ENCODE measurements at places on chromosomes 2 and 18.

- DNase-seq: no peak
Measured at GRCh38 chr2:177449159-177449558, 56.6 kb downstream of the AGPS start.

DNA sequence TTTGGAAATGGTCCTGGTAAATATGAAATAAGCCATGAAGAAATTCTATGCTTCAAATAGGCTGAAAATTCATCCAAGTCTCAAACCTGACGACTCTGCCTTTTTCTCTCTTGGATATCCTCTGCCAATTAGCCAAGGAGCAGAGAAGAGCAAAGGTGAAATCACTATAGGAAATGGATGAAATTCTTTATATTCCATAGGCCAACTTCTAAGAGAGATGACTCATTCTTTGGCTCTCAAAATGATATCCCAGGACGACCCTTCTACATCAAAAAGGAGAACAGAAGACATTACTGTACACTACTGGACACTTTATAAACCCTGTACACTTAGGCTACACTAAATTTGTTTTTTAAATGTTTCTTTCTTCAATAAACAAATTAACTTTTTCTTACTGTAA is 22.7 kb downstream of the PDE1A start:
- no peak for DNase-seq

GRCh38 chr18:46174342-46175041 is 70.3 kb downstream of the HAUS1 start:
- DNase-seq: no peak

- DNase-seq: no peak
Measured at GRCh38 chr2:117982376-117983033, 31.4 kb downstream of the CCDC93 start.

DNA sequence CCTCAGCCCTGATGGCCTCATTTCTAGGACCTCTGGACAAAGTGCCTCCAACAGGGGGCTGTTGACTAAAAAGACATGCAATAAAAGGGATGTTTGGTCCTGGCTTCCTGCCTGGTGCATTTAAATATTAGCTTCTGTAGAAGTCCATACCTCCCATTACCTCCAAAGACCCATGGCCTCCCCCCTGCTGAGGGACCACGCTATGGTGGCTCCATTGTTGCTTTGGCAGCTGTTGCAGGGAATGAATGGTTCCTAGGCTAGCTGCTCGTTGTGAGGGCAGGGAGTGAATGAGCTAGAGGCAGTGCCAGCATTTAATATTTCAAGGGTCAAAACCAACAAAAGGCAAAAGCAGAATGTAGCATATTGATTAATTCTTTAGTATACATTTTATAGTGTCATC is 285.9 kb downstream of the SLC8A1 start:
- peak; percentile 4 for DNase-seq

DNA sequence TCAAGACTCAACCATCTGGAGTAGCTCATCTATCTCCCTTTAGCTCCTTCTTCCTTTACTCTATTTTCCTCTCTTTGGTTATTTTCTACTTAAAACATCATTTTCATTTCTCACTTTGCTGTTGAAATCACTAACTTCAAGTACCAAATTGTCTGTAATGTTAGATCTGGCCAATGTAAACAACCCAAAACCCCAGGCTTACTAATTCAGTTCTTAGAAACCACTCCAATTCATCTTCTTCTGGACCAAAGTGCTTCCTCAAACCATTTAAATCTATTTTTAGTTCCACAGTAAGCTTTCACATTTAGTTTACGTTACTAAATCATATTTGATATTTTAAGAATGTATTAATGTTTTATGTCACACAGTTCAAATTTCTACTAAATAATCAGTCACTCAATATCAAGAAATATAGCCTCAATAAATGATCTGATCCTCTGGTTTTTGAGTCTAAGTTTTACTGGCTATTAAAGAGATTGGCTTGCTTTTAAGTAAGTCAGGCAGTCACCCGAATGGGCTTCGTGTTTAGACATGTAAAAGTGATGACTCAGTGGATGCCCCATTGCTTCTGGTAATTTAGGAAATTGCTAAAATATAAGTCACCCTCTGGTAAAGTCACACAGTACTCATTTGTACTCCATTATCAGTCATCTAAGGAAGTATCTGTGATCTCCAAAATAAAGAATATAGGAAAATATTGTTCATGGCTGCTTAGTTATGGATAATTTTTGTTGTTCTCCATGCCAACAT is 527.2 kb upstream of the SOX11 start:
- no peak for DNase-seq

DNA sequence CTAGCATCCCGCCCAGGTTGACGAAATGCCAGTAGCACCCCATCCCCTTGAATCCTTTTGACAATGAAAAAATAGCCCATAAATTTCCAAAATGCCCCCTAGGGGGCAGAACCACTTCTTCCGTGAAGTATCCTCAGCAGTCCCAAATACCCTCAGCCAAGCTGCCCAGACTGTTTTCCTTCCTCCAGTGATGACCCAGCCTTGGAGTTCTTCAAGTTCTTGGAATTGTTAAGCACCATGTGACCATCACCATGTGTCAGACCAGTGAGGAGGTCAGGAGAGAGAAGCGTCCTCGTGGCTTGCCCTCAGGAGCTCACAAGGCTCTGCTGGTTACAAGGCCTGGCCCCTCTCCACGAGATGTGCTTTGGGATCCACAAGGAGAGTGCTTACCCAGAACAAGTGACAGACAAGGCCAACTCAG is 1.4 kb upstream of the SLC23A3 start:
- DNase-seq: no peak

DNA sequence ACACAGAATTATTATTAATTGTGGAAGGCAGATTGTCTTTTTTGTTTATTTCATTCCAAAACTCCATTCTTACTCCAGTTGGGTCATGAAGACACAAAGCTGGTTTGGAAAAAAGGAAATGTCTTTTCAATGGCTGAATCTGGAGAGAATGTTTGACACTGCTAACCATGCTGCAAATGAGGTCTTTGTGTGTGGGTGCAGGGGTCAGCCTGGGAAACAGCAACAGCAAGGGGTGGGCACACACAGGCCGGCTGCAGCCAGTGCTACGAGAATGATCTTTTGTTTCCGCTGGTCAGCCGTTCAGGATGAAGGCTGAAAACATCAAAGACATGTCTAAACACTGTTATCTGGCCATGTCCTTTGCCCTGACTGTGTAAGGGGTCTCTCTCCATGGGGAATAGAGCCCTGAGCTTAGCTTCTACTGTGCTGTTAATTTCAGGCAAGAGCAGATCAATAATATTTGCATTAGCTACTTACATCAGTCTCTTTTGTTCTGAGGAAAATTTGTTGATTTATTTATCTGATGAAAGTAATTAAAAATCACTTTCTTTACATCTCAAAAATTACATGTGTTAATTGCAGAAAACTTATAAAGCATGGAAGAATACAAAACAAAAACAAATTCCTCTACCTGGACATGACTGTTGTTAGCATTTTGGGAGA is 33.3 kb upstream of the E2F6 start:
- no peak for DNase-seq

DNA sequence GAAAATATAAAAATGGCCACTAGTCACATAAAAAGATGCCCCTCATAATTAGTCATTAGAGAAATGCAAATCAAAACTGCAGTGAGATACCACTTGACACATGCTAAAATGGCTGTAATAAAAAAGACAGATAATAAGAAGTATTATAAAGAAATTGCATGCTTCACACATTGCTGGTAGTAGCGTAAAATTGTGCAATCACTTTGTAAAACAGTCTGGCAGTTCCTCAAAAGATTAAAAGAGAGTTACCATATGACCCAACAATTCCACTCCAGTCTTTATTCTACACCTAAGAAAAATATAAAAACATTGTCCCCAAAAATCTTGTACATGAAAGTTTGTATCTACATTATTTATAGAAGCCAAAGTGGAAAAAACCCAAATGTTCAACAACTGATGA is 170.6 kb upstream of the FIGN start:
- DNase-seq: no peak

DNA sequence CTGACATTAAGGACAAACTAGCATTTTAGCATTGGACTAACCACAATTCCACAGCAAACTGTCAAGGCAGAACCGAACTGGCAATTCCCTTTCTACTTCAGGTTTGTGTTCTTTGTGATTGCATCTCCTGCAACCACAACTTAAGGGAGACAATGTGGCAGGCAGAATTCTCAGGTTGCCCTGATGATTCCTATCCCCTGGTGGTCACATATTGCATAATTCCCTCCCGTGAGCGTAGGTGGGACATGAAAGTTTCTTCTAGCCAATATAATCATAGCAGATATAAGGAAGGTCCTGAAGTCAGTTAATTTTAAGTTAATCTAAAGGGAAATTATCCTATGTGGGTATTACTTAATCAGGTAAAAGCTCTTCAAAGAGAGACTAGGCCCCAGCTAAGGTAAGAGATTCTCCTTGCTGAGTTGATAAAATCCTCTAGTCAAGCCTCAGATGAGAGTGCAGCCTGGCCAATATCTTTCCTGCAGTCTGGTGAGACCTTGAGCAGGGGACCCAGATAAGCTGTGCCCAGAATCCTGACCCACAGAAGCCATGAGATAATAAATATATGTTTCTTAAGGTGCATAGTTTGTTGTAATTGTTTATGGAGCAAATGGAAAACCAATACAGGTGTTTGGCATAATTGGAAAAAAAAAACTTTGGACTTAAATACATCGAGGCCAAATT is 45.9 kb upstream of the TNP1 start:
- DNase-seq: no peak

GRCh38 chr2:235703711-235704295 is 210.0 kb downstream of the AGAP1 start:
- no peak for DNase-seq

- no peak for DNase-seq
Measured at GRCh38 chr18:54774981-54775665, 53.2 kb upstream of the RAB27B start.

DNA sequence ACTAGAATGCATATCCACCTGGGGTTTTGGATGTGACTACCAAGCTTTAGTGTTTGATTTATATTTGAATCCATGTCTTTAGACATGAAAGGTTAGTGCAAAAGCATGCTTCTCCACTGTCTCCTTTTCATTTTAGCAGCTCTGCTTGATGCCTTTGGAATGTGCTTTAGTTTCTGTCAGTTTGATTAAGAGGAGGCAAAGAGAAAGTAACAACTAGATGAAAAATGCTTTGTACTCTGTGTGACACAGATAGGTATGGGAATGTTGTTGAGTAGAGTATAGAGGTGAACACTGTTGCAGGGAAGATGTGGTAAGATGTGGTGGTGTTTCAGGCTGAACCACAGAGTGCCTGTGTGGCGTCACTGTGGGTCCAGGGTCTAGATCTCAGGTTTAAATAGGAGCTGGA is 19.8 kb downstream of the PIK3C3 start:
- DNase-seq: no peak

DNA sequence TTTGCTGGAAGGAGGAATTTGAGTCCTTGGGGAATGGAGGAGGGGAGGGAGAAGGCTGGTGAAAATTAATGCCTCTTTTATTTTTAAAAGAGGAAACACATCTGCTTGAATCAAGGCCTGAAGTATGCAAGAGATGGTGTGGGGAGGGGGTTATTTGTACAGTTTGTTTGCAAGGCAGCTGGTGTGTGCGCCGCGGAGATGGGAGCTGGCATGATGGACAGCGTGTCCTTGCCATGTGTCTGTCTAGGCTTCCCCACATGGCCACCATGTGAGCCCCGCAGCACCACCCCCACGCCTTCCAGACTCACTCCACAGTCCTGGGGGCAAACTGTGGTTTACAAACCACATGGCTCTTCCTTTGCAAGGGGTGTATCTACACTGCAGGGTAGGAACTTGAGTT is 154.8 kb upstream of the APCDD1 start:
- DNase-seq: no peak

- DNase-seq: no peak
Measured at GRCh38 chr2:85594715-85595300, 737 bp upstream of the RNF181 start.

- DNase-seq: no peak
Measured at GRCh38 chr2:234533626-234534025, 36.7 kb upstream of the ARL4C start.

DNA sequence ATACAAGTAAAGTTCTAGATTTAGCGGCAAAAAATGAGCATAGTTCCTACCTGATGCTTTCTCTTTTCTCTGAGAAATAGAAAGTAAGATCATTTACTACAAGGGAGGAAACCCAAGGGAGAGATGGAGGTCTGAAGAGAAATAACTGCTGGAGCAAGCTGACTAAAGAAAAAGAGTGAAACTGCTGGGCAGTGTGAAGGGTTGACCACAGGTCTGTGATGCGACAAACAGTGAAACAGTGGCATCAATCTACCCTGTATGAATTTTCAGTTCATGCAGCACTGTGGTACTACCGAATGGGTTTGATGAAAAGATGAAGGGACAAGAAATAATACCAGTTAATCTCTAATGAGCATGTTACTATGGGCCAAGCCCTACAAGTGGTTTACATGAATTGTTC is 52.2 kb downstream of the CUL3 start:
- DNase-seq: no peak

DNA sequence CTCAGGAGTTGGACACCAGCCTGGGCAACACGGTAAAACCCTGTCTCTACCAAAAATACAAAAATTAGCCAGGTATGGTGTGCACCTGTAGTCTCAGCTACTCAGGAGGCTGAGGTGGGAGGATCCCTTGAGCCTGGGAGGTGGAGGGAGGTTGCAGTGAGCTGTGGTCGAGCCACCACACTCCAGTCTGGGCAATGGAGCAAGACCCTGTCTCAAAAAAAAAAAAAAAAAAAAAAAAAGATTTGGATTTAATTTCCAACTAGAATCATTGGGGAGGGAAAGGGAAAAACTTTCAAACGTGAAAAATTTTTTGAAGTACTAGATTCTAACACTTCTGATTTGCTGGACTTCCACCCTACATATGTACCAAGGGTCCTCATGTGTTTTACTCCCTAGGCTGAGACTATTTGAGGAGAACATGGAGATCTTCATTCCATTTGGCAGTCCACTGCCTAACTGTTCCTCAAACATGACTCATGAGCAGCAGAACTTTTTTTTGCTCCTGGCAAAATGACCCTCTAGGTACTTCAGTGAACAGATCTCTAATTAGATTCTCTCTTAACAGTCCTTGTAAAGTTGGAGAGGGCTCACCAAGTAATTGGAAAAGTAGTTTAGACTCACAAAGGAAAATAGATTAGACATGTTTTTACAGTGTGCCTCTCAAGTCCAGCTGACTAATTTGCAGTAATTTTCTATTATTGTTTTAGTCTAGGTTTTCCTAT is 267.6 kb downstream of the METTL4 start:
- no peak for DNase-seq

GRCh38 chr2:202147775-202148174 is 74.7 kb downstream of the KIAA2012 start:
- DNase-seq: no peak

DNA sequence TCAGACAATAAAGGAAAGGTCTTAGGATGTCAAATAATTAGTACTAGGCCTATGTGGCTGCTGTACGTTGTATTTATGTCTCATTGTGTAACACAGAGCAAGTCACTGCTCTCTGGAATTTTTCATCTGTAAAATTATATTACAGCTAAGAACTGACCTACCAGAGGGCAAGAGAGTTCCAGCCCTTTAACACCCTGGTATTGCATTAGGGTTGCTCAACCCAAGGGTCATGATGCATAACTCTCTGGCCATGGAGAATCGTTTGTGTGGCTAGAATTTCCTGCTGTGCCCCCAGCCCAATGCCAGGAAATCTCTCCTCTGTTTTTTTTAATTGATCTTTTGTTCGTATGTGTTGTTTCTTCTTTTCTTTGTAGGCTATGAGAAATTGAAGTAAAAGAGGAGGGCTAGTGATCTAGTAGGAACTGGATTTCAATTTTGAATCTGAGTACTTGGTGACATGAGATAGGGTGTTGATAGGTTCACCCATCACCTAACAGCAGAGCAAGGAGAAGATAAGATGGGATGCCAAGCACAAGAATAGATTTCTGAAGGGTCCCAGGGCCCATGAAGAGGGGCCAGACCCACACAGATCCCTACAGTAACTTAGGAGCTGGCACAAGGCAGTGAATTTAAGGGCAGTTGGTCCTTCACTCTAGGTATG is 571.2 kb upstream of the TNP1 start:
- DNase-seq: no peak
